ENCODE measurements at places on chromosomes 3 and 15.

GRCh38 chr3:38551026-38551832, 55.1 kb downstream of the EXOG start:
- DNase-seq = peak; percentile 47

- DNase-seq = no peak
These were observed 2.1 kb upstream of the AMIGO3 start for GRCh38 chr3:49721596-49721895.

- no peak for DNase-seq
These were observed 569.0 kb downstream of the TUSC7 start for GRCh38 chr3:117278424-117279190.

GRCh38 chr3:63654931-63655330, 2.5 kb downstream of the SNTN start:
- DNase-seq = no peak

All from type B pancreatic cell (in vitro differentiated cells).